CD4-positive, alpha-beta memory T cell (primary cell): ENCODE measurements at places on chromosomes 1 and 21. TPM values are rescaled to one million over a fixed set of nuclear protein-coding genes. Genes with fewer than 3 reads are reported as not detected.

DNA sequence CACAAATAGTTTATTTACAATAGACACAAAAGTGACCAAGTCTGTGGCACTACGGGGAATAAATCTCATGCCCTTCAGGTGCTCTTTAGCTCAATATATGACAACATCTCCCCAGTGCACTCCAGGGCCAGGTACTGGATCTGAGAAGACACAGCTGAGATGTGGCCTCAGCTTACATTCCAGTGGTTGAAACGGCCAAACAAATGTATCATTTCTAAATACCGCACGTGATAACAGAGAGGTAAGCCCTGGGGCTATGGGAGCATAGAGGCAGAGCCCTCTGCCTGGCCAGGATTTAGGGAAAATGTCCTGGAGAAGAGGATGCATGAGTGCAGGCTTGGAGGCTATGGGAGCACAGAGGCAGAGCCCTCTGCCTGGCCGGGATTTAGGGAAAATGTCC, 630.5 kb downstream of the SMYD3 start:
- H3K4me3 ChIP-seq: no peak overlapping the region
- no peaks in the 10 kb centered on the region for H3K27me3 ChIP-seq
- H3K4me1 ChIP-seq: no peaks in the 10 kb centered on the region
- H3K27ac ChIP-seq: no peak overlapping the region
- DNase-seq: no peak
- H3K36me3 ChIP-seq: no peaks in the 10 kb centered on the region

GRCh38 chr1:229316166-229316565, 26.7 kb downstream of the CCSAP start:
- no peaks in the 10 kb centered on the region for H3K27me3 ChIP-seq
- no peak for DNase-seq
- no peak overlapping the region for H3K4me3 ChIP-seq
- no peaks in the 10 kb centered on the region for H3K36me3 ChIP-seq
- no peak overlapping the region for H3K27ac ChIP-seq

DNA sequence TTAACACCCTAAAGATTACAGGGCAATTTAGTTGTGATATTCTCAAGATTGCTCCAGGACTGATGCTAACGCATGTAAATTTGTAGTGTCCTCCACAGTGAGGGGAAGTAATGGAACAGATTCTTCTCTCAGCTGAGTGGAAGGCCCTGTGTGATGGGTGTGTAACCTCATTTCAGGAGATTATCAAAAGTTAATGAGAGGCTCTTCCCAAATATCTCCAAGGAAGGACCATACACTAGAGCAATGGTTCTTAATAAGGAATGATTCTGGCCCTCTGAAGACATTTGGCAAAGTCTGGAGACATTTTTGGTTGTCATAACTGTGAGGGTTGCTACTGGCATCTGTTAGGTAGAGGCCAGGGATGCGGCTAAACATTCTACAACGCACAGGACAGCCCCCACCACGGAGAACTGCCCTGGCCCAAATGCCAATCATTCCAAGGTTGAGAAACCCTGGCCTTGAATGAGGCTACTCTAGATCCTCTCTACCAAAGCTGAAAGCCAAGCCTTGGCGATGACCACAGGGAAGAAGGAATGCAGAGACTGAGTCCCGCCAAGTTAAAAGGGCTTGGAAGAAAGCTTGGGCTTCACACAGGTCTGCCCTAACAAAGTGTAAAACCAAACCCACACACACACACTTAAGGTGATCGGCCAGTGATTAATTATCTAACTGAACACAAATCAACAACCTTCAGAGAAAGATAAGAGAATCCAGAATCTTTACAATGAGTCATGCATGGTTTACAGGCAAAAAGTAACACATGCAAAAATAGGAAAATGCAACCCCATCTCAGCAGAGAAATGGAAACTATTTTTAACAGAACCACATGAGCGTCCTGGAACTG, 135.8 kb downstream of the SYF2 start:
- no peak for DNase-seq
- H3K4me1 ChIP-seq: peaks cover 57% of the 10 kb centered on the region

- no peaks in the 10 kb centered on the region for H3K36me3 ChIP-seq
- H3K4me1 ChIP-seq: no peaks in the 10 kb centered on the region
- no peaks in the 10 kb centered on the region for H3K27me3 ChIP-seq
Measured at GRCh38 chr1:41484402-41485241, at the start of gene EDN2. EDN2 (minus strand) TSS chr1:41484683; CDS start chr1:41484601, 82 bp downstream.

GRCh38 chr1:186792870-186793581, 35.7 kb upstream of the PLA2G4A start:
- no peaks in the 10 kb centered on the region for H3K36me3 ChIP-seq
- no peak overlapping the region for H3K4me3 ChIP-seq
- no peaks in the 10 kb centered on the region for H3K4me1 ChIP-seq
- no peak for DNase-seq
- no peak overlapping the region for H3K27ac ChIP-seq
- no peaks in the 10 kb centered on the region for H3K27me3 ChIP-seq

DNA sequence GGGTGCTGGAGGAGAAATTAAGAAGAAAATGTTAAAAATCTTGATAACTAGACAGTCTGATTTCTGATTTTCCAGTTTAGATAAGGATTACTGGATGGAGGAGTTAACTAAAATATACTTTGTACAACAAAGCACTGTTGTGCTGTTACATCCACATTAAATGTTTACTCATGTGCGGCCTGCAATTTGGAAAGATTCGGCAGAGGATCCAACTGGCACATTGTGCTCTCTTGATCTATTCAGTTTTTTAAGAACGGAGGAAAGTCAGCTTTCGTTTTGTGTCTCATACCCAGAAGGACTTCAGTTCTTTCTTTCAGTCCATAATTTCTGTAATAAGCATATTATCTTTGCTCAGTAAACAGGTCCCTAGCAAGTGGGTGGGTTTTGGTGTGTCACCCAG, 52.5 kb downstream of the UCK2 start:
- no peaks in the 10 kb centered on the region for H3K27me3 ChIP-seq
- H3K27ac ChIP-seq: no peak overlapping the region
- no peak overlapping the region for H3K4me3 ChIP-seq
- DNase-seq: no peak

- DNase-seq: peak; percentile 19
- no peaks in the 10 kb centered on the region for H3K27me3 ChIP-seq
- H3K27ac ChIP-seq: peak overlapping the region; percentile 21
- no peaks in the 10 kb centered on the region for H3K36me3 ChIP-seq
- no peak overlapping the region for H3K4me3 ChIP-seq
- H3K4me1 ChIP-seq: peaks cover 42% of the 10 kb centered on the region
Measured at GRCh38 chr1:174153085-174153824, 6.1 kb upstream of the RABGAP1L start.

SLC45A1 gene
- 1.2 TPM for total RNA-seq

SLC45A3 gene
- 0.09 TPM for total RNA-seq
